ENCODE measurements at places on chromosomes 7 and 10.

- no peak for DNase-seq
Observed at GRCh38 chr7:74452748-74453321, 871 bp upstream of the GTF2IRD1 start.

GRCh38 chr10:88193018-88193417, 329.6 kb downstream of the PTEN start:
- no peak for DNase-seq

DNA sequence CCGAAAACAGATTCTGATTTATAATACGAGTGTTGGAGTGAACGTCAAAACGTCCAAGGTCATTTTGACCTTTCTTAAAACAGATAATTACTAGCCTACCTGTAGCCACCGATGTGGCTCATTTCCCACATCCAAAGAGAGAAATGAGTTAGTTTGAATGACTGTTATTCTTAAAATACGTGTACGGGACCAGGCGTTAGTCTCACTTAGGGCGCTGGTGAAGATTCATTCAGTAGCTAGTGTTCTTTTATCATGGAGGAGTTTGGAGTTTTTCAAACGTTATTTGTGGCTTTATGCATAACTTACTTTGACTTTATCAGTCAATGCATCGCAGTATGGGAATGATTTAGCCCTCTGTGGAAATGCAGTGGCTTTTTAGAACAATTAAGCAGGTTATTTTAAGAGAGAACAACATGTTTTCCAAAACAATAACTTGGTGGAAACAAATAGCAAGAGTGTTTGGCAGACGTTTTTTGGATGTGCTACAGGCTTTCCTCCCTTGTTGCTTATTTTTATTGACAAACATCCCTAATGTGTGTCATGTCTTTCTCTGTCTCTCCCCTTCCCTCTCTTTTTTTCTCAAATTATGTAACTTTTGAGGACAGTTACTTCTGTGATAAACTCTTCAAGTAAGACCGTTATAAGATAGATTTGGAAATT, 1.6 kb downstream of the BICC1 start:
- no peak for DNase-seq

DNA sequence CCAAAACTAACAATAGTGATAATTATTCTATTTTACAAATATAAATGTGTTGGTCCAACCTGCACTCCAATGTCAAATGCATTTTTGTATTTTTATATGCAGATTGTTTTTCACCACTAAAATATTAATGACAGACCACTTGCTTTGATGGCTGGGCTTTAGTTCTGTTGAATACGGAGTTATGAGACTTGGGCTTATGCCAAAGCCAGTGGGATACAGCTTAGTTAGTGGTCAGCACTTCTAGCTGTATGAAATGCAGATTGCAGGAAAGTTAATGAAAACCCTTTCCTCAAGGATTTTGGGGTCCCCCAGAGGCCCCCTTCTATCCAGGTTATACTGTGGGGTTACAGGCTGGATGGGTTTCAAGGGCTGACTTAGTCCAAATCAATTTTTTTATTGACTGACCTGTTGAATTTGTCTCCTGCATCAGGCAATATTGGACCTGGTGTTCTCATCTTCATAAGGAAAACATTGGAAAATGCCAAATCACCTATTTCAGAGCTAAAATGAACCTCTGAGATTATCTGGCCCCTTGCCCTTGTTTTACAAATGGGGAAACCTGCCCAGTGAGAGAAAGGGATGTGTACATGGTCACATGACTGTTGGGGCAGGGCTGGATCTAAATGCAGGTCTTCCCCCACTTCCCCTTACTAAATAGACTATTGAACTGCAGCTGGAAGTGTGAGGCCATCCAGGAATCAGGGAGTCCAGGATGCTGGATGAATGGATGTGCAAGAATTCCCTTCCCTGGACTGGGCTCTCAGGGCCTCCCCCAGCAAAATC, 1085.3 kb downstream of the KCNMA1 start:
- DNase-seq = no peak

DNA sequence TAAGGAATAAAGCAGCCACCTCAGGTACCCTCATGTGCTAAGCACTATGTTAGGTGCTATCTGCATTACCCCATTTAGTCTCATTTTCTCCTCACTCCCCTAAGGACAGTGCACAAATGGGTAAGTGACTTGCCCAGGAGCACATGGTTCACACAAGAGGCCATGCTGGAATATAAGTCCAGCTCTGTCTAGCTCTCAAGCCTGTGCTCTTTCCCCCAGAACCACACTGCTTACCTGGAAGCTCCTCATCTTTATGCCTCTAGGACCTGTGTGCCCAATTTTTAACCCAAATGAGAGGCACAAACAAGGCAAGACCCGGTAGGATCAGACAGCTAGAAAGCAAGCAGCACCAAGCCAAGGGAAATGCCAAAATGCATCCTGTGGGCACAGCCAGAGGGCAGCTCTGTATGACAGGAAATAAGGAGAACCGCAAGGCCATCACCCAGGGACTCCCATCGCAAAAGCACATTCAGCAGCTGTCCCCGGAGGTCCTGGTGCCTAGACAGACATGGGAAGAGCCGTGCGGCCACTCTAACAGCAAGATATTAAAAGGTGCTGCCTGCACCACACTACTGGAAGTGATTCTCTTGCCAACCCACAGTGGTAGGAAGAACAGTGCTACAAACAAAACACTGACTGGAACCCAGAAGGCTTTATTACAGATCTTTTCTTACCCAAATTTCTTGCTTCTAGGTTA, 88.1 kb downstream of the GSAP start:
- DNase-seq = peak; percentile 73

DNA sequence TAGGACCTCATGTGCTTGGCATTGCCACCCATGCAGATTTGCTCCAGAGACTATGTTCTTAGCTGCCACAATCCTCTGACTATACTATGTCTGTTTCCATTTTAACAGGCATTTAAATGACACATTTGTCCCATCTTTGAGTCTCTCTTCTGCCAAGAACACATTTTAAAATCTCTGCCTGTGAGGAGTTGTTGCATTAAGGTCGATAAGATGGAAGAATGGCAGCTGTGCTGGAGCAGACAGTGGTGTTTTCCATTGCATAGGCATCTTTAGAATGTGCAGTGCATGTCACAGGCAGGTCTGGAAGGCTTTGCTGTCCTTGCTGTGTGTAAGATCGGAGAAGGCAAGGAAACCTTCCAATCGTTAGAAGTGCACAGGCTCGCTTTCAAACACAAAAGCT, 70.9 kb upstream of the CELF2 start:
- no peak for DNase-seq
